ENCODE measurements at places on chromosomes 5 and 9.

GRCh38 chr5:16806711-16807546 lies 129.2 kb downstream of the MYO10 start:
- no peak for DNase-seq

GRCh38 chr5:159682623-159683022 lies 233.7 kb upstream of the ADRA1B start:
- peak; percentile 21 for DNase-seq

GRCh38 chr5:95983509-95983908 lies 21.9 kb upstream of the ELL2 start:
- no peak for DNase-seq

- no peak for DNase-seq
Observed at GRCh38 chr5:72301557-72301956, 18.5 kb downstream of the MRPS27 start.

DNA sequence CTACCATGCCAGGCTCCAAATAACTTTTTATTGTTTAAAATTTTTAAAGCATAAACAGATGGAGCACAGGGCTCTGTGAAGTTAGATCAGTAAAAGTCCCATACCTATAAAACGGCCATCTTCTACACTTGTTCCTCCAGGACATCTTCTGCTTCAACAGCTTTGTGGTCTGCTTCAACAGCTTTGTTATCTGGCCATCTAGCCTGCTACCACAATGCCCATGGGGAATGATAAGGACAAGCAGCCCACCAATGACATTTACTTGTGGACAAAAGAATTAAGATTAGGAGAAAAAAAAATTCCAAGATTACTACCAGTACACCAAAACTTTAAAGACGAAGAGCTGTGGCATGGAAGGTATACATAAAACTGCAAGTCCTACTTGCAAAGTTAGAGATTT lies 2.2 kb upstream of the VPS13A start:
- no peak for DNase-seq

- DNase-seq, result no peak
Observed at GRCh38 chr9:123290764-123291163, 22.4 kb upstream of the STRBP start.
